SK-N-DZ (cell line): ENCODE measurements at places on chromosomes 5 and 9.
A peak's percentile ranks its signal among the peaks of the same experiment; 100 is the strongest.

GRCh38 chr9:72826996-72827949 is 125.6 kb downstream of the ALDH1A1 start:
- no peak for DNase-seq

DNA sequence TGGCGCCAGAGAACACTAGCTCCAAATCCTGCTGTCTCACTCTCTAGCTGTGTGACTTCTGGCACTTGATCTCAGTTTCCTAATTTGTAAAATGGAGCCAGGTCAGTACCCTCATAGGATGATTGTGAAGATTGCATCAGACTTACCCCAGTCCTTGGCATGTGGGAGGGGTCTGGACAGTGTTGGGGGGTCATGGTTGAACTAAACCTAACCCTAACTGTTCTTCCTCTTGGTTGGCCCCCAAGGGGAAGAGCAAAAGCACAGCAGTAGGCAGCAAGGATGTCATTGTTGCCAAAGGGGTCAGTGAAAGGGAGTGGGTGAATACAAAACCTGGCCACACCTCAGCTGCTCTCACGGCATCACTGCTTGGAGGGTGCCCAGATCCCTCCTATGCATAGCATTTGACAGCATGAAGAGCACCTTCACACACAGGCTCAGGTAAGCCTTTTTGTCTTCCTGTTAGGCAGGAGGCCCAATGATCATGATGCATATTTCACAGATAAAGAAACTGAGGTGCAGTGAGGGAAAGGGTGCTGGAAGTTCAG is 15.7 kb upstream of the CXCL14 start:
- DNase-seq, result no peak

- no peak for DNase-seq
Measured at GRCh38 chr5:111933086-111933485, 176.1 kb upstream of the NREP start.

DNA sequence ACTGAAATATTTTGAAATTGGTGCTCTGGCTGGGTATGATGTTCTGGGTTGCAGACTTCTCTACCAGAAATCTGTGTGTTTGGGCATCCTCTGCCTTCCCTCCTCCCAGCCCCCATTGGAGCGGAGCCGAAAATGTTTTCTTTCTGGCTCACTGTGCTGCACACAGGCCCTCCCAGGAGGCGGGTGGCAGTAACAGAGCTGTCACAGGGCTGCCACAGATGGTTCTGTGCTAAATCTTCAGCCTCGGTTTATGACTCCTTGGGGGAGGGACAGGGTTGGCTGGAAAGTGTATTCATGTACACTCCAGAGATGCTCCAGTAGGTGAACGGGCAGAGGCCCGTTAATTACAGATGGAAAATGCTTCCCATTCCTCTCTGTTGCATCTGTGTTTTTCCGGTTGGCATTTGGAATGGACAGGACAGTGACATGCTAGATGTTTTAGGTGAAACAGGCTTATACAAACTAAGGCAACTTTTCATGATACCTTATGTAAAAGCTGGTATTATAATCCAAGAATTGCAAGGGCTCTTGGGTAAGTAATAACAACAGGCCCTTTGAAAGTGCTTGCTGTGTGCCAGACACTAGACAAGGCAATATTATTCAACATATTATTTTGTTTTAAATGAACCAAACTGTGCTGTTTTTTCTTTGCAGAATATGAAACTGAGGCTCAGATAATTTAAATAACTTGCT is 180.2 kb downstream of the ADCY2 start:
- no peak for DNase-seq

DNA sequence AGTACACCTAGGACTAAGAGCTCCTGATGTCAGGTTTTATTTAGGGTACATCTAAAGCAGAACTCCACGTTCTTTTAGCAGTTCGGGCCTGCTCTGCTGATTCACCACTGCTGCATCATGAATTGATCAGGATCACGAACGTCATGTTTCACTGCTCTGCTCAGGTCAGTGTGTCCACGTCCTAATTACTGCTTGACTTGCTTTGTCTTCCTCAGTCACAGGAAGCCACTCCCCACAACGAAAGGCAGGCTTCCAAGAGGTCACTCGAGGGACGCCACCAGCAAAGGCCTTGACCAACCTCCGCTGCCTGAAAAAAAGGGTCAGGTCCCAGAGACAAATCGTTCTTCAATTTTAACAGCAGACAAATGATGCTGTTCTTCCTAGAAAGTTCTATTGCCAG is 40.3 kb downstream of the CTNND2 start:
- peak; percentile 44 for DNase-seq

GRCh38 chr9:115770521-115770920 is 383.1 kb upstream of the PAPPA start:
- DNase-seq, result no peak

- no peak for DNase-seq
Measured at GRCh38 chr9:14317667-14318320, 3.9 kb upstream of the NFIB start.

DNA sequence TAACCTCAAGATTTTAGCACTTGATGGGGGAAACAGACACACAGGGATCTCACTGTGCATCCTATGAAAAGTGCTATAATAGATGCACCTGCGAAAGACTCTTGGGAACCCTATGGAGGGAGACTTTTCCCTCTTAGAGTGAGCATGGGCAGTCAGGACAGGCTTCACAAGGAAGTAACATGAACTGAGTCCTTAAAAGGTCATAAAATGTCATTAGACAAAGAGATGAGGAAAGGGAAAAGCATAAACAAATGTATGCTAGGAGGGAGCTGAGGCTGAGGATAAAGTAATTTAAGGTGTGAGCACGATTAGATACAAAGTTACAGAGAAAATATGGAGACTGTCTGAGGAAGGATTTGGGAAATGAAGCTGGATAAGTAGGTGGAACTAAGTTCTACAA is 60.6 kb upstream of the MIER3 start:
- no peak for DNase-seq

DNA sequence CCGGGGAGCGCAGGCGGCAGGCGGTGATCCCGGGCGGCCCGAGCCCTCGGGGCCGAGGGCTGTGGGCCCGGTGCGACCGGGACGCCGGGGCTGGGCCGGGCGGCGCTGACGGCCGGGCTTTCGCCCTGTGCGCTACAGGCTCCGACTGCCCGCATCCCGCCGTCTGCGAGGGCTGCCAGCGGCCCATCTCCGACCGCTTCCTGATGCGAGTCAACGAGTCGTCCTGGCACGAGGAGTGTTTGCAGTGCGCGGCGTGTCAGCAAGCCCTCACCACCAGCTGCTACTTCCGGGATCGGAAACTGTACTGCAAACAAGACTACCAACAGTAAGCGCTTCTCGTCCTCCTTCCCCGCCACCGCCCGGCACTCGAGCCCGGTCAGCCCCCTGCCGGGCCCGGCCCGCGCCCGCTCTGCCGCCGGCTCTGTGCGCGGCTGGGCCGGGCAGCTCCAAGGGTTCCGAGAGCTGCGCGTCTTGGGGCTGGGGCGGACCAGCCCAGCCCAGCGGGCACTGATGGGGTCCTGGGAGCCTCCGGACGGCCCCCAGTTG is 1.6 kb downstream of the LMX1B start:
- no peak for DNase-seq

DNA sequence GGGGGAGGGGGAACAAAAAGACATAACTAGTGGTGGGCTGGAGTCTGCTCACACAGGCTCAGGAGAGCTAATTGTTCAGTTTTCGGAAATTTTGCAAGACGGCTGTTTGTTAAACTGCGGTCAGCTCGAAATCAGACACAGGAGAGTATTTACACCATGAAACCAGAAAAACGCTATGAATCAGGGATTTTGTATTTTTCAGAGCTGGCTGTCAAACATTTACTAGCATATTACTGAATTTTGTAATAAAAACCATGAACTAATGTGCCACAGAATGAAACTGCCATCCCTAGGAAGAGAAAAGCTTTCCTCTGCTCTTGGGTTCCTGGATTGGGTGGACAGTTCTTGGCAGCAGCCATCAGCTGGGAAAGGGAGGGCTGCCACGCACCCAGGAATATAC is 45.3 kb downstream of the TRPM3 start:
- DNase-seq, result no peak

GRCh38 chr9:119974026-119974425 is 604.8 kb upstream of the BRINP1 start:
- no peak for DNase-seq

DNA sequence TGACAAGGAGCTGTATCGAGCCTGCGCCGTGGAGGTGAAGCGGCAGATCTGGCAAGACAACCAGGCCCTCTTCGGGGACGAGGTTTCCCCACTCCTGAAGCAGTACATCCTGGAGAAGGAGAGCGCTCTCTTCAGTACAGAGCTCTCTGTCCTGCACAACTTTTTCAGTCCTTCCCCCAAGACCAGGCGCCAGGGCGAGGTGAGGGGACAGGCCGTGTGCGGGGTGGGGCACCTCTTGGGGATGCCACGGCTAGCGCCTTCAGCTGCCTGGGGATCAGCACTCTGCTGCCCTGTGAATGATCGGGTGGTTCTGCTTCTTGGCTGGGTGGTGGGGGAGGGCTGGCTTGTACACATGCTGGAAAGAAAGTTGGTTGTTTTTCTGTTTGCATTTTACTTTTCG is 1.7 kb downstream of the NELFB start:
- DNase-seq, result no peak

DNA sequence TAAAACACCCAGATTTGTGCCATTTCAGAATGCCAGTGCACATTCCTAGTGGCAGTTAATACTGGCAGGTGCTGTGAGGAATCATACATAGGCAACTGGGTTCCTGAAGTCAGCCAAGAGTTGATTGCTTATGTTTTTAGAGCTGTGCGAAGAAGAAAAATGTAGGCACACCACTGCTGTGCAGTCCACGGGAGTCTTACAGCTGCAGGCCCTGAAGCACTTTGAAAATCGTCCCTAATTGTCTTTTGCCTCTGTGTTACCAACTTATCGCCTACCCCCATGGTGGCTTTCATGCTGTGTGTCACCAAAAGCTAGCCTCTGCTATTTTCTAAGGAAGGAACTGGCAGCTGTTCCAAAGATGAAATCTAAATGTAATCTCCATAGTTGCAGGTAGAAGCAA is 263.9 kb downstream of the ARRDC3 start:
- no peak for DNase-seq

DNA sequence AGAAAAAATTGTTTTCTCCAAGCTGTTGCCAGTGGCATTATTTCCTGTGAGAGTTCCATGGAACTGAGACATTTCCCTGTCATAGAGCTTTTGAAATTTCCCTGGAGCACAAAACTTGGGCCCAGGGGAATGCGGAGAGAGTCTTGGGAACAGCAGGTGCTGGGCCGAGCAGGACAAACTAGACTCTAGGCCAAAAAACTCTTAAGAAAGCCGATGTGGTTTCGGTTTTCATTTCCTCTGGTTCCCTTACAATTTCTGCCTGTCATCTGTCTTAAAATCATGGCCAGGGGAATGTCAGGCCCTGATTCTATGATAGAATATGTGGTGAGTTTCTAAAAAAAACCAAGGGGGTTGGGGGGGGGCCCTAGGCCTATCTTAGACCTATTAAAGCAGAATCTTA is 4.6 kb downstream of the SLC35A4 start:
- no peak for DNase-seq

- no peak for DNase-seq
Measured at GRCh38 chr5:39521098-39521860, 96.5 kb upstream of the DAB2 start.

DNA sequence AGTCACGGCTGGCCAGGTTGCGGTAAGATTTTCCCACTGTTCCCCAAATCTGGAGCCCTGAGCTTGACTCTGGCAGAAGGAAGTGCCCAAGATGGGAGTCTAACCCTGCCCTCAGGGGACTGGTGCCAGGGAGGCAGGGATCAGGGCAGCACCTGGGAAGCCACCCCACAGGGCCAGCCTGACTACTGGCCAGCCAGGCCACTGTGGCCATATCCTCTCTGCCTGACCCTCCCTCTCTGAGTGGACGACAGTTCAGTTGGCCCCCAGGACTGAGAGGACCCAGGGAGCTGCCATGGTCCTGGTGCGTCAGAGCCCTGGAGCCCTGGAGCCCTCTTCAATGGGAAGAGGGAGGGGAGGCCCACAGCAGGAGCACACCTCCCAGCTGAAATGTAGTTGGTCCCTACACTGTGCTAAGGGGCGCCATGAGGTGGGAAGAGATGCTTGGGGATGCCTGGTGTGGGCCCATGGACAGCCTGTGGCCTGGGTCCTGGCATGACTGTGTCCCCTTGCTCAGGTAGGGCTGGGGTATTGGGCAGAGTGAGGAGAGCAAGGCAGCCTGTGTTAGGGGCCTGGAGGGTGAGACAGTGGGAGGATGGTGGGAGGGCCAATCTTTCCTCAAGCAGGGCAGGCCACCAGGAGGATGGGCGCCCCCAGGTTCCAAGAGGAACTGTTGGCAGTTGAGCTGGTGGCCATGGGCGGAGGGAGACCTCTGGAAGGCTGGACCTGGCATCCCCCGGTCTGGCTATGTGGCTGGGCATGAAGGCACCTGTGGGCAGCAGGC is 81.1 kb downstream of the PHF2 start:
- DNase-seq, result no peak

DNA sequence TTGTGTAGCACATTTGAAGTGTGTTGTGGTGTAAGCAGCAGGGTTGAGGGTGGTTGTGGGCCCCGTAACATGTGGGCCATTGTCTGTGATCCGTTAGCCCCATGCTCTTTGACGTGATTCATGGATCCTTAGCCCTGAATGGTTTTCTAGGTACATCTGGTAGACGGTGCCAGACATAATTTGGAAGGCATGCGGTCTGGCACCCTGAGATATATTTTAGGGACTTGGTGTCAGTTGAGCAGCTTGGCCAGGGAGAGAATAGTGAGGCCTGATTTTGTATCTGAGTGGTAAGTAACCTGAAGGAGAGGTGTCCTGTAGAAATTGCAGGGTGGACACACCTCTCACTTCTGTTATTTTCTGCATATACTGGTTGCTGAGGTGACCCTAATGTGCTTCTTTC is 10.9 kb downstream of the SH3GL2 start:
- DNase-seq, result no peak

- DNase-seq, result no peak
Measured at GRCh38 chr5:130692770-130693169, 472.3 kb downstream of the HINT1 start.

- no peak for DNase-seq
Measured at GRCh38 chr9:81477669-81478068, 211.7 kb downstream of the TLE1 start.

DNA sequence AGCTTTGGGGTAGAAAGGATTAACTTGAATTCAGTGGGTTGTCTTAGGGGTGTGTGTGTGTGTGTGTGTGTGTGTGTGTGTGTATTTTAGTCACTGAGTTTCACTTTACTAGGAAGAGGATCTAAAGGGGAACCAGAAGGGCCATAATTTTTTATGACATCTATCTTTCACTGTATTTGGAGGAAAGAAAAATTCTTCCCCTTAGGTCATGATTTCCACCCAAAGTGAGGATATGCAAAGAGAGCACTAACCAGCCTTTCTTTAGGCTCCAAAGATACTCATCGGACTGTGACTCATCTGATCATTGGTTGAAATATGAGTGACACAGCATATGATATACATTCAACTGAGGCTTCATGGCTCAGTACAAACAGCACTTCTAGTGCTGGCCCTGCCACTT is 75.2 kb upstream of the RASGRF2 start:
- no peak for DNase-seq

GRCh38 chr5:179413711-179414458 is 68.6 kb upstream of the ADAMTS2 start:
- no peak for DNase-seq

- DNase-seq, result no peak
Measured at GRCh38 chr5:137209232-137209809, 289.8 kb downstream of the SPOCK1 start.

GRCh38 chr9:137593176-137593575 is 2.9 kb upstream of the ZMYND19 start:
- DNase-seq, result no peak
